Brain (organoid and tissue), 16 donors: ENCODE measurements at places on chromosomes 16 and 17.

- DNase-seq, result no peak
These were observed 33.8 kb upstream of the NF1 start for GRCh38 chr17:31060791-31061550.

GRCh38 chr17:29038085-29038795 is 4.7 kb upstream of the PIPOX start:
- DNase-seq, result peak; percentile 95

DNA sequence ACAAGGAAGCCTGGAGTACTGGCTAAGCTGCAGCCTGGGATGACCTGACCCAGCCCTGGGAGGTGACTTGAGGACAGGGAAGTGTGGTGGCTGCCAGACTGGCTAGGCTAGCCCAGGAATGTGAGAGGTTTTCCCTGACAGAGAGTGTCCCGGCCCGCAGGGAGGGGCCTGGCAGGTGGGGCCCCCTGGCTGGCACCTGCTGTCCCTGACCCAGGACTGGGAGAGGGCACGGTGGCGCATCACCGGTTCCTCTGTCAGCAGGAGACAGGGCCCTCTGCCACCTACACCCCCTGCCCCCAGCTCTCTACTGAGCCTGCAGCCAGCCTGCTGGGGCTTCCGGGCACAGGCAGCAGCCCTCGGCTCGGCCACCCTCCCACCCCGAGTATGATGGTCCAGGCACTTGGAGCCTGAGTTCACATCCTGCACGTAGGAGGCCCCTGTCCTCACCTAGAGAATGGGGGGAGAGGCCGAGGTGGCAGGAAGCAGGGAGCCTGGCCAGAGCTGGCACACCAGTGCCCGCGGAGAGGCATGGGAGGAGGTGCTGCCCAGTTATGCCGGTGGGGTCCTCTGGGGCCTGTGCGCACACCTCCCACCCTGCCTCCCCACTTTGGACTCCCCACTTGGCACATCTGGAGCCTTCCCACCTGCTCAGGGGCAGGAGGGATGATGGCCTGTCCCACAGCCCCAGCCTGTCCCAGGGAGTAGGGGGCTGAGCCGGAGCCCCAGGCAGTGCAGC is 528 bp downstream of the PRSS27 start:
- no peak for DNase-seq

- DNase-seq, result no peak
These were observed 994 bp downstream of the IGFBP4 start for GRCh38 chr17:40443988-40444899.

- no peak for DNase-seq
These were observed 153.7 kb downstream of the NTN1 start for GRCh38 chr17:9174779-9175574.

GRCh38 chr17:45353043-45353442 is 36.2 kb upstream of the MAP3K14 start:
- no peak for DNase-seq

DNA sequence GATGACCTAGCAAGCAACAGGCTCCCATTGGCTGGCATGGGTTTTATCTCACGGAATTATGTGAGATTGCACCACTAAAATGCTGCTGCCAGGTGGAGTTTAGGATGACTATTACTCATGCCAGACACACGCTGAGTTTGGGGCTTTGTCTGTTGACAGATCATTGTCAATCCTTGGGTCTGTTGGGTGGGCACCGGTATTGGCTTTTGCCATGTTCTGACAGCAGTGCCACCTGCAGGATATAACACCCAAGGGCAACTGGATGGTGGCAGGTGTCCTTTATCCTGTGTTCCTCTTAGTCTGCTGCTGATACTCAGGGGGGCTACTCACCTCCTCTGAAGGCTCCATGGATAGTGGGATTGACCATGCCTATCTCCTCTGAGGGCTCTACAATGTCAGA is 221.6 kb upstream of the DYNLRB2 start:
- DNase-seq, result no peak

DNA sequence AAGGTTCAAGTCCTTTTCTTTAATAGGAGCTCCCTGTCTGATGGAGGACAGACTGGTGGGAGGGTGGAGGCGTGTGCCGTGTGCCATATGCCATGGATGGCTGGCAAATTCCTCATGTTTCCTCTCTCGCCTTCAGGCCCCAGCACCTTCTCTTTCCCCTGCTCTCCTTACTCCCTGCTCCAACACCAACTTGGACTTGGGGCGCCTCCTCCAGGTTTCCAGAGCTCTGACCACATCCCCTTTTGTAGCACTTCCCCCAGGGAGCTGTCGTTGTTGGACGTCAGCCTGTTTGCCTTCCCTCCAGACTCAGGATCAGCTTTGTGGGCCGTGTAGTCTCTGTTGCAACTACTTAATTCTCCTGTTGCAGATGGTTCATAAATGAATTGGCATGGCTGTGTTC is 30.7 kb downstream of the TMC7 start:
- DNase-seq, result no peak

DNA sequence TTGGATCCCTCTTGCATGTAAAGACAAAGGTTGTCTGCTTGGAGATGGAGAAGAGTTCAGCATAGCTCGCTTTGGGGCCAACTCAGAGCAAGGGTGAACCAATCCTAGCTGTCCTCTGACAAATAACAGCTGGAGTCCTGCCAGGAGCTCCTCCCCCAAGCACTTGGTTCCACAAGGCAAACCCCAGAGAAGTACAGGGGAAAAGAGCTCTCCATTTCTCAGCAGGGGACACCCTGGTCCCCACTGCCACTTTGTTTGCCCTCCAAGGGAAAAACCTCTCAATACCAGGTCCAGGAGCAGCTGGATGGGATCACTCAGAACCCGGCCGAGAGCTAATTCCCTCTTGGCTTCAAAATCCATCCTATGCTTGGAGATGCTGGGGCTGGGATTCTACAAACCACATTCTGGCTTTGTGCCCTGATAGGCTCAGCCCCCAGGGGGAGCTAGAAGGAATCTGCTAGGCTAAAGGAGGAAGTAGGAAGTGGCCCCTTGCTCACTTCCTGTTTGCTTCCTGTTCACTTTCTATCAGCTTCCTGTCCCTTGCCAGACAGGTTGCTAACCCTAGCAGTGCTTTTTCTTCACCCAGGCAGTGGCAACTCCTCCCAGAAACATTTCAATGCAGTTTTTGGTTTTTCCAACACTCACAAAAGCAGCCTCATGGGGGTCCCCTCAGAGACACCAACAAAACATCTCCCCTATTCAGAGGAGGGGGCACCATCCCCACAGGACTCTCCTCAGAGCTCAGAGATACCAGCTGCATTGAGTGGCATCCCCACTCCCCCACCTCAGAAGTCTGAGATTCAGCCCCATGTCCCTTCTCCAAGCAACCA is 30.7 kb downstream of the CDRT4 start:
- DNase-seq, result no peak

- DNase-seq, result no peak
These were observed 524.9 kb downstream of the WWOX start for GRCh38 chr16:78624366-78624765.

- peak; percentile 46 for DNase-seq
These were observed 743 bp downstream of the WIPI1 start for GRCh38 chr17:68456339-68457167.

DNA sequence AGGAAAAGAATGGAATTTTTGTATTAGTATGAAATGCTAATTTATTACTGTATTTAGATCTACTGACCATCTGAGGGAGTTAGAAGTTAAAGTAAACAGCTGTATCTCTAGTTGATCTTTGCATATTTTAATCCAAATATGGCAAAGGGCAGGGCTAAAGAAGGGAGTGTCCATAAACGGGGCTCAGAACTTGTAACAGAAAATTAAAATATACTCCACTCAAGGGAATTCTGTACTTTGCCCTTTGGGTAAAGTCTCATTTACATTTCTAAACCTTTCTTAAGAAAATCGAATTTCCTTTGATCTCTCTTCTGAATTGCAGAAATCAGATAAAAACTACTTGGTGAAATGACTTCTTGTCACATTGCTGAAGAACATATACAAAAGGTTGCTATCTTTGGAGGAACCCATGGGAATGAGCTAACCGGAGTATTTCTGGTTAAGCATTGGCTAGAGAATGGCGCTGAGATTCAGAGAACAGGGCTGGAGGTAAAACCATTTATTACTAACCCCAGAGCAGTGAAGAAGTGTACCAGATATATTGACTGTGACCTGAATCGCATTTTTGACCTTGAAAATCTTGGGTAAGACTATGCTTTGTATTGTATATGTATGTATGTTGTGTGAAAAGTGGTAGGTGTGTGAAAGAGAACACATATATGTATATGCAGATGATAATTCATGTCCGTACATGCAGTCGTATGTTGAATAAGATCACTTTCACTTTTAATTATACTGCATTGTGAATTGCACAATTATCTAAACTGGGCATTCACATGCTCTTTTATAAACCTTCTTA is at the start of gene ASPA:
TSS of gene ASPA (plus strand) at position 186 of the 799 bp plus-strand sequence. CDS start at position 349, 163 bp downstream.
- DNase-seq, result no peak

GRCh38 chr17:83075270-83075880 is 4.0 kb upstream of the METRNL start:
- no peak for DNase-seq

- no peak for DNase-seq
These were observed 14.4 kb downstream of the KIF2B start for GRCh38 chr17:53837131-53837530.

DNA sequence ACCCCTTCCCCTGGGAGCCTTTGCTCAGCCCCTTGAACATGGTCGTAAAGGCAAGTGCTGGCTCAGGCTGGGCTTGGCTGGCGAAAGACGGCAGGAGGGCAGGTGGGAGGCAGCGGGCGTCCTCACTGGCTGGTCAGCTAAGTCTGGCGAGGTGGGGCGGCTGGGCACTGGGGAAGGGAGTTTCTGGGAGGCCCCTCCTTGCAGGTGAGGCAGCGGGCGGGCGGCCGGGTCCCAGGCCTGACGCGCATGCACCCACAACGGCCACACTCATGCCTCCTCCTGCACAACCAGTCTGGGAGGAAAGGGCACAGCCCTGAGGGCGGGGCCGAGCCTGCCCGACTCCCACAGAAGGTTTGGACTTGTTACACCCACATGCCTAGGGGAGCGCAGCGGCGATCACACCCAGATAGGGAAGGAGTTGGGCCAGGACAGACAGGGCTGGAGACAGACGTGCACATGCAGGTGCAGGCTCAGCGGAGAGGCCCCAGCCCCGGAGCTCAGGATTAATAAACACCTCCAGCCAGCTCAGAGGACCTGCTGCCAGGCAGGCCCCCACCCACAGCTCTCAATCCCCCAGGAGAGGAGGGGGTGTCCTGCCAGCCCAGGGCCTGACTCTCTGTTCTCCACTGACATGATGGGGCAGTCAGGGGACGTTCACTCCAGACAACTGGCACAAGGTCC is at the start of gene EVPL:
TSS of gene EVPL (minus strand) at position 148 of the 681 bp plus-strand sequence. CDS start at position 40, 108 bp downstream.
- no peak for DNase-seq

DNA sequence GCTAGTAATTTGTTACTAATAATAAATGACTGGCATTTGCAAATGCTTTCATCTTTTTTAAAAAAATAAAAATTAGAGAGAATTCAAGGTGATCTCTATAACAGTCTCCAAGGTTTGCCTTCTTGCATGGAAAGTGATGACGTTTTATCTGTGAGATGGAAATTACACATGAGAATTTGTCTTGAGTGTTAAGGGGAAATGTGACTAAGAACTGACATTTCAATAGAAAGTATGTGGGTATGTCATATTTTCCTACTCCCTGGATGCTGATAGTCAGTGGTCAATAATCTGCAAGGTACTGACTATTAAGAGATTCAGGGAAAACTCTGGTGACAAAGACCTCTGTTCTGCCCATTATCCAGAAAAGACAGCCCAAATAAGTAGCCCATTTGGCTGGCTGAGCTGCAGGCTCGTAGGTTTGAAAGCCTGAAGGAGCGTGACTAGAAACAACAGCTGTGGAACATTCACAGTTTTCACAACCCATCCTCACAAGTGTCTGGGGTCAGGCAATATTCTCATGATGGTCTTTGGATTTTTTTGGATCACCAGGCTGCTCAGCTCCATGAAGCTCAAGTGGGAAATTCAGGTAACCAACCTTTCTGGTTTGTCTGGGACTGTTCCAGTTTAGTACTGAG is 49.7 kb upstream of the WSCD1 start:
- DNase-seq, result no peak

- DNase-seq, result no peak
These were observed 20.3 kb upstream of the CDH5 start for GRCh38 chr16:66346221-66346620.

GRCh38 chr17:77462090-77462489 is 321.3 kb downstream of the SEC14L1 start:
- DNase-seq, result no peak

DNA sequence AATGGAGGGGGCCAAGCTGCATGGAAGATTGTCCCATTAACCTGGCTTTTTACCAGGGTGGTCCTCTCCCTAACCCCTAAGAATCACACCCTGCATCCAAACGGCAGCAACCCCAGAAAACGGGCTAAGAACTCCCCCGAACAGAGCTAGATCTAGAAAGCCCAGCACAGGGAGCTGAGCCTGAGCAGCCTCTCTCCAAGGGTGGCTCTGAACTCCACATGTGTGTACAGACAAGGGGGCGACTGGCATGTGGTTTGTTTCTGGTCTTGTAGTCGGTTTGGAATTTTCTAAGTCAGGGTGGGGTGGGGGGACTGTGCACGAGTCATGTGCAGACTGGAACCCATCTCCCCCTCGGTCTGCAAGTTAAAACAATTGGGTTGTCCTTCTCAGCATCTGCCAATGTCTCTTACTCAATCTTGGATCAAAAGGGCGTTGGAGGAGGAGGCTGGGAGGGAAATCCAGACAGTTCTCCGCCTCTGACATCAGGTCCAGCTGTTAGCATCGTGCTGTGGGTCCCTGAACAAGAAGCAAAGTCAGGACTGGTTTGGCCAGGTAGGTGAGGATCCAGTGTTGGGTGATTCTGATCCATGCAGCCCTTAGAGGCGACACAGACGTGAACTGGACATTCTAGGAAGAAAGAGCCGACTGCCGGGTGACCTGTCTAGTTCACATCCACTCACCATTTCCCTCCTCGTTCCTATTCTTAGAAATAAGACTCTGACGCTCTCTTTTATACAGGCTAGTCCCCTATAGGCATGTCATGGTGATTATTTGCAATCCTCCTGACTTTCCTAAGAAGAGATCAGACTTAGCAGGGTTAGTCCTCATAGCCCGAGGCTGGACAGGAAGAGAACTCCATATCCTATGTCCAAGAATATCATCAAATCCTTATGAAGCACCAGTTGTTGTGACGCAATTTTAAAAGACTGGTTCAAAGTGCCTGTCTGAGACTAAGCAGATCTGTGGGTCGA is 381.8 kb downstream of the SOX9 start:
- no peak for DNase-seq

DNA sequence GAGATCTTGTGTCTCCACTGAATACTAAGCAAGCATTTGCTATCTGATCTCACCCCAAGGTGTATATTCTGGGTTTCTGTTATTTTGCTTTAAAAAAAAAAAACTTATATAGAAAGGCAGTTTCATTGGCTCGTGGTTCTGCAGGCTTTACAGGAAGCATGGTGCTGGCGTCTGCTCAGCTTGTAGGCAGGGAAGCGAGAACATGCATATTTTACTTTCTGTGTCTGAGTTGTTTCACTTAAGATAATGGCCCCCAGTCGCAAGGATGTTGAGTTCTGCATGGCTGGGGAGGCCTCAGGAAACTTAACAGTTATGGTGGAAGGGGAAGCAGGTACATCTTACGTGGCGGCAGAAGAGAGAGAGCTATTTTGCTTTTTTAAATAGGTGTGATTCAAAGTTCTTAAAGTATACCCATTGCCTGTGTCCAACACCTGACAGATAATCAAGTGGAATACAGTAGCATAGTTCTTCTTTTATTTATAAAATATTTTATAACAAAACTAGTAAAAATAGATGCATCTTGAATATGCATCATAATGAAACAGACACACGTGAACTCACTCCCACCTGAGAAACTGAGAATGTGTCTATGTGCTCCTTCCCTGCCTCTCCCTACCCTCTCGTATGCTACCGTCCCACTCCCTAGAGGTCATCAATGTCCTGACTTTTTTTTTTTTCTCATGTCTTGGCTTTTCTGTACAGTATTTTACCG is 15.4 kb upstream of the ARHGAP17 start:
- DNase-seq, result no peak
